ENCODE measurements at places on chromosomes 6 and 20.

DNA sequence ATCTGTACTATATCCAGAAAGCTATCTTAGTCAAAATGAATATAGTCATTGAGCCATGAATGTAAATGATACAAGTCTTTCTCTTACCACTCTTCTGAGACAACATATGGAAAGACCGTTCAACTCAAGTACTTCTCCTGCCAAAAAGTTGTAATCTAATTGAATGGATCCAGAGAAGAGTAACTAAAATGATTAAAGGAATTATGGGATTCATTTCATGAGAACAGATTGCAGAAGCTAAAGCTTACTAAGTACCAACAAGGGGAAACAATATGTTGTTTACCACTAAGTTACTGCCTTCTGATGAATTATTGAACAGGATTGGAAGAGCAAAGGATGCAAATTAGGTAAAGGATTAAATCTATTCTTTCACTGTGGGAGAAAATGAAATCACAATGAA lies 2.0 kb upstream of the LGSN start:
- DNase-seq: no peak

DNA sequence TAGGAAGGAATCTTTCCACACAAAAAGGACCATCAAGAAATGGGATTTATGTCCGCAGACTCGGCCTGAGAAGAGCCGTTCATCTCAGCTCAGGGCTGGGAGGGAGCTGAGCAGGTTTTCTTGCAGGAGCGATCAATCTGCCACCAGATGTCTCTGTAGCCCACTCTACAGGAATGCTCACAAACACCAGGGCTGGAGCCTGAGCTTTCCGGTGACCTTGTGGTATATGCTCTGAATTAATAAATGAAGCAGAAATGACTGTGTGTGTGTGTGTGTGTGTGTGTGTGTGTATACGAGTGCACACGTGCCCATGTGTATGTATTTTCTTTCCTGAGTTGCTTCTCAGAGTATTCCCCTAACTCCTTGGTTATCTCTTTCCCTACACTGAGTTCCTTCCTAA lies 12.0 kb downstream of the CD83 start:
- DNase-seq: no peak

- no peak for DNase-seq
Observed at GRCh38 chr6:74971633-74972032, 234.2 kb downstream of the COL12A1 start.

DNA sequence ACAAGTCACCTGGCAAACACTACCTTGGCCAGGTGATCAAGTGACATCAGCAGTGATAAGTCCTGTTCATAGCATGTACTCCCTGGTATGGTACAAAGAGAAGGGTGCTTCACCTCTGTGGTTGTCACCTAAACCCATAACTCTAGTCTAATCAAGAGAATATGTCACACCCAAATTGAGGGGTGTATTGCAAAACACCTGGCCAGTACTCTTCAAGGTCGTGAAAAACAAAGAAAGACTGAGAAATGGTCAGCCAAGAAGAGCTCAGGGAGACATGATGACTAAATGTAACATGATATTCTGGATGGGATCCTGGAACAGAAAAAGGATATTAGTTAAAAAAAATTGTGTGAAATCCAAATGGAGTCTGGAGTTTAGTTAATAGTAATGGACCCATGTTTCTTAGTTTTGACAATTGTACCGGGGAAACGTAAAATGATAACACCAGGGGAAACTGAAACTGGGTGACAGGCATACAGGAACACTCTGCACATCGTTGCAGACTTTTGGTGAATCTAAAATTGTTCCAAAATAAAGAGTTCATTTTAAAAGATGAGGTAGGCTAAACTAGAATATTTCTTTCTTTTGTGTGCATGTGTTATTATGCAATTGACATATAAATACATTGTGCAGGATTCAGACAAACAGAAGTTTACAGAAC lies 262.0 kb downstream of the CDC5L start:
- no peak for DNase-seq

GRCh38 chr6:138428944-138429598 lies 25.0 kb downstream of the HEBP2 start:
- DNase-seq: peak; percentile 40

- DNase-seq: no peak
Observed at GRCh38 chr6:151719070-151719469, 88.4 kb upstream of the ESR1 start.

GRCh38 chr6:37103169-37104039 lies 66.5 kb upstream of the PIM1 start:
- peak; percentile 54 for DNase-seq

DNA sequence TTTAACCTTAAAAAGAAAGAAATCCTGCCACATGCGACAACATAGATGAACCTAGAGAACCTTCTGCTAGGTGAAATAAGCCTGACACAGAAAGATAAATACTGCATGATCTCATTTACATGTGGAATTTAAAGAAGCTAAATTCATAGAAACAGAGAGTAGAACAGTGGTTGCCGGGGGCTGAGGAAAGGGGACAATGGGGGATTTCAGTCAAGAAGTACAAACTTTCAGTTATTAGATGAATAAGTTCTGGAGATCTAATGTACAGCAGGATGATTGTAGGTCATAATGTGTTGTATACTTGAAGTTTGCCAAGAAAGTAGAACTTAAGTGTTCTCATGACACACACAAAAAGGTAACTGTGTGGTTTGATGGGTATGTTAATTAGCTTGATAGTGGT lies 204.3 kb upstream of the PRSS16 start:
- DNase-seq: no peak

GRCh38 chr6:134458857-134459657 lies 141.1 kb upstream of the SGK1 start:
- no peak for DNase-seq

DNA sequence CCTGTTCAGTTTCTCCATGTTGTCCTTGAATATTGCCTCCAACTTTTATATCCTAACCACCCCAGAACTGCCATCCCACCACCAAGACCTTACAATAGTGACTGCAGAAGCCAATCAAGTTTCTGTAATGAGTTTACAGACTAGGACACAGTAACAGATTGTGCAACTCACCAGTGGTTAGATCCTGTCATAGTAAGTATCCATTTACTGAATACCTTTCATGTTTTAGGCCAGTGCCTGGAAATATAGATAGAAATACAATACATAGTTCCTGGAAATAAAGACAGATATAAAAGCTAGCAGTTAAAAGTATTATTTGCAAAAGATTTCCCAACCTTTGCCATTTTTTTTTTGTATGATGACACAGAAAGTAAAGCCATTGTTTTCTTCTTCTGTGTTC lies 471.8 kb upstream of the BTBD3 start:
- DNase-seq: no peak

- DNase-seq: no peak
Observed at GRCh38 chr6:38215225-38215624, 395.7 kb downstream of the ZFAND3 start.

GRCh38 chr20:49395183-49395582 lies 87.3 kb downstream of the KCNB1 start:
- DNase-seq: no peak
